NCI-H748 treated with DMSO at 0.1 percent for 48 hours (cell line): ENCODE measurements at places on chromosomes 2 and 18.

DNA sequence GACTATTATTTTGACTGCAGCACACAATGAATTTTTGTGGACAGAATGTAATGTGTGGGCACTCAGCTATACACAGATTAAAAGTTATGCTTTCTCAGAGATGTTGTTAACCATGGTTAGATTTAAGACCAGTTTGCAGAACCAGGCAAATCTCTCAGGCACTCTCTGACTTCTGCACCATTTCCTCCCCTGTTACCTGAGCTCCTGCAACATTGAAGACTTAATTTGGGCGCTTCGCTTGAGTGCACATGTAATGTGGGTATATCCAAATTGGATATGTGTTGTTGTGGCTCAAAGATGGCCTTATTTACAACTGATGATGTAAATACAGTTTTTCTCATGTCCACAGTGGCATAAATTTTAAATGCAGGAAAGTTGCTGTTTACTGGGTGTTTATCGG lies 469.4 kb downstream of the PTPRM start:
- no peak for DNase-seq

- DNase-seq, result no peak
These were observed 84.2 kb downstream of the SLC4A10 start for GRCh38 chr2:161708350-161708975.

DNA sequence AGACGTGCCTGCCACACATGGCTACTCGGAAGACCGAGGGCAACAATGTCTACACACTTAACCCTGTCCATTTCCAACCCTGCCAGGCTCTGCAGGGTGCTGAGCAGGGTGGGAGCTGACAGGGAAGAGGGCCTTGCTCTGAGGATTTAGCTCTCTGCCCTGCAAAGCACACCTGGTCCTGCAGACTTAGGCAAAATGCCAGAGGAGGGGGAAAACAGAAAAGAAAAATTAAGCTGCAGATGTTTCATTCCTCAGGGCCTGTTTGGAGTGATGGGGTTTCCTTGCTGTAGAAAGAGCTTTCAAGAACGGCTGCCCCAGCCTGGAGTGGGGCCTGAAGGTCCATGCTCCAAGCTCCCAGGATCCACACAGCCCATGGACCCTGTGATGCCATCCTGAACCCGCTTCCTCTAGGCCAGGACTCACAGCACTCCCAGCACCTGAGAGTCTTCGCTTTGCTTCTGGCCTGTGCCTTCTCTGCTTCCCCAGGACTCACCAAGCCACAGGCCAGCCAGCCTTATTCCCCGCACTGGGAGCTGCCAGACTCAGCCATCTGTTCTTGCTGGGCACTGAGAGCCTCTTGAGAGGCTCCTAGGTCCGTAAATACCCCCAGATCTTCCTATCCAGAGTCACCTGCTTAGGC lies 9.1 kb upstream of the TEX51 start:
- no peak for DNase-seq

- DNase-seq, result no peak
These were observed 939.5 kb downstream of the ERBB4 start for GRCh38 chr2:211599146-211599545.

DNA sequence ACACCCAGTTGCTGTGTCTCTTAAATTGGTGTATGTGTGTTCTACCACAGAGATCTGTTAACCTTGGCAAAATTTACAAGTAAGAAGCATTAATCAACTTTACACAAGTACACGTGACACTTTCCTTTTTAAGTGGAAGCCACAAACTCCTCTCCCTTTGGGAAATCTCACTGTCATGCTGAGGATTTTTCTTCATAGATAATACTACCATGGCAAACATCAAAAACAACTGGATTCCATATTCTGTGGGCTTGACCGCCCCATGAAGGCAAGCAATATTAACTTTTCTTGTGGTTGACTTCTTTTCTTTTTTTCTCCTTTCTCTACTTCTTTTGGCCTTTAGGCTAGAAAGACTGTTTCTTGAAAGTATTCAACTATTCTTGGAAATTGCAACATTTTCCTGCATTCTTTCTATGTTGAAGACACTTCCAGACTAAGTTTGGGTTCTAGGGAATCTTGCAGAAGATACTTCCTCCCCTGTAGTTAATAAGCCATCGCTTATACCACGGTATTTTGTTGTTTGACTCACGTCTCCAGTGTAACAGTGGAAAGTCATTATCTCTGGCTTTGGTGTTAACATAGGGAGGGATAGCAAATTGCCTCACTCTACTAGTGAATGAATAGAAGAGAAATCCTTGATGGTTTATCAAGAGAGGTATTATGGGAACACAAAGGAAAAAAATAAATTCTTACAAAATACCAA lies 79.5 kb downstream of the SLC8A1 start:
- DNase-seq, result no peak

DNA sequence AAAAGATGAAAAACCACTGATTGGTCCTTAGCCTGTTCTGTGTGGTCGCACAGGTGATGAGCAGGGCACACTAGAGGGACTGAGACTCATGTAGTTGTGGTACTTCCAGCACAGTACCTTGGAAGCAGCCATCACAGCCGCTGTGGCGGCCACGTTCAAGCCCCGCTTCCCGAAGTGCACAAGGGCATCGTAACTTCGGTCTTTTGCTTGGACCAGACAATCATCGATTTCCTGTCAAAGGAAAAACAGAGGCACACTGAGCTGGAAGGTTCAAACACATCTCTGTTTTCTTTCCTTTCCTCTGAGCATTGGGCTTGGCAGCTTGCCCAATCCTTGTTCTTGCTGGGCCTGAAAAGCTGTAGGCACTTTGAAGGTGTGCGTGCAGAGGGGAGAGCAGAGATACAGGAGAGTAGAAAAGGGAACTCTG lies 52.6 kb downstream of the MRPL35 start:
- DNase-seq, result peak; percentile 4

GRCh38 chr2:38516526-38516925 lies 86.2 kb downstream of the HNRNPLL start:
- no peak for DNase-seq

DNA sequence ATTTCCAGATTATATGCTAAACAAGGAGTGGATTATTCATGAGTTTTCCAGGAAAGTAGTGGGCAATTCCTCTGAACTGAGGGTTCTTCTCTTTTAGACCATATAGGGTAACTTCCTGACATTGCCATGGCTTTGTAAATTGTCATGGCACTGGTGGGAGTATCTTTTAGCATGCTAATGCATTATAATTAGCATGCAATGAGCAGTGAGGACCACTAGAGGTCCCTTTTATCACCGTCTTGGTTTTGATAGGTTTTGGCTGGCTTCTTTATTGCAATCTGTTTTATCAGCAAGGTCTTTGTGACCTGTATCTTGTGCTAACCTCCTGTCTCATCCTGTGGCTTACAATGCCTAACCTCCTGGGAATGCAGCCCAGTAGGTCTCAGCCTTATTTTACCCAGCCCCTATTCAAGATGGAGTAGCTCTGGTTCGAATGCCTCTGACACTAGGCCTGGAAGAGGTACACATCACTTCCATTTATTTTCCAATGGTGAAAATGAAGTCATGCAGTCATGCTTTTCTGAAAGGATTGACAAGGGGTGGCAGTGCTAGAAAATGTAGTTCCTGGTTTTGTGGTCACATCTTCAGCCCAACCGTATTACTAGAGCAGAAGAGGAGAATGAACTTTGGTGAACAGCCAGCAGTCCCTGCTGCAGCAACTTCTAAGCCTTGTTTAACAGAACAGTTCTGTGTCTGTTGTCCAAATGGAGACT lies 26.6 kb upstream of the ITGA4 start:
- DNase-seq, result no peak

DNA sequence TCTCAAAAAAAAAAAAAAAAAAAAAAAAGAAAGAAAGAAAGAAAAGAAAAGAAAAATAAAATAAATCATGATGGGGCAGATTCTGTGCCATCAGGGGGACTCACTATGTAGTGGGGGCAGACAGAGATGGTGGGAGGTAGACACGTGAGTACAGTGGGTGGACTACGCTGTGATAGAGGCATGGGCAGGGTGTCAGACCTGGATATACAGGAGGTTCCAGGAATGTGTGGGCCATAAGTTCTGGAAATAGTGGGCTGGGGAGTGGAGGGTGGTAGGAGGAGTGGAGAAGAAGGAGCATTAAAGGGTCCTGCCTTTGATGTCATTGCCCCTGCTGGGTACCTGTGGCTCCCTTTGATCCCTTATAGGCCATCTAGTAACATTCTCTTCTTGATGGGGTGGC lies 8.8 kb upstream of the WNT6 start:
- DNase-seq, result no peak

DNA sequence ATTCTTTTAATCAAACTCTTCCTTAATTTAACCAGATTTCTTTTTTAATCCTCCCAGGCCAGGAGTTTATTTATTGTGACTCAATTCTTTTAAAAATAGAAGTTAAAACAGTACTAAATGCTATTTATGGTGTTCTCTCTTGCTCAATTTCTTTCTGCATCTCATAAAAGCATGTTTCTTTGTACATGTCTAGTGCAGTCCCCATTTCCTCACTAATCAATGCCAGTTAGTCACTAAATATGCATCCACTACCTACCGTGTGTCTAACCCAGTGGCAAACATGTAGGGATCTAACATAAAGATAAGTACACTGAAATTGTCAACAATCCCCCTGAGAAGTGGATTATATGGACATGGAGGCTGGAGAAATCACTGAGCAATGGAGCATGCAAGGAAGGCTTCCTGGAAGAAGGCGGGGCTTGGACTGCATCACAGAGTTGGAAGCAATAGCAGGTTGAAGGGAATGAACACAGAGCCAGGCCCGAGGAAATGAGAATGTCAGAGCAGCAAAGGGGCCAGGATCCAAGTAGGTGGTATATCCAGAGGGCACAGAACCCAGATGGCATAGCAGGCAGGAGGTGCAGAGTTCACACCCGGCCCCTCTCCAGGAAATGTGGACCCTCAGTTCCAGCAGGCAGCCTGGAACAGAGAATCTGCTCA lies 105.3 kb upstream of the FOSL2 start:
- DNase-seq, result no peak

GRCh38 chr2:30679426-30680088 lies 127.7 kb downstream of the CAPN13 start:
- peak; percentile 58 for DNase-seq

- peak; percentile 39 for DNase-seq
These were observed 127.6 kb upstream of the SPOPL start for GRCh38 chr2:138373993-138374408.

GRCh38 chr2:71939588-71940535 lies 207.8 kb downstream of the CYP26B1 start:
- DNase-seq, result no peak

DNA sequence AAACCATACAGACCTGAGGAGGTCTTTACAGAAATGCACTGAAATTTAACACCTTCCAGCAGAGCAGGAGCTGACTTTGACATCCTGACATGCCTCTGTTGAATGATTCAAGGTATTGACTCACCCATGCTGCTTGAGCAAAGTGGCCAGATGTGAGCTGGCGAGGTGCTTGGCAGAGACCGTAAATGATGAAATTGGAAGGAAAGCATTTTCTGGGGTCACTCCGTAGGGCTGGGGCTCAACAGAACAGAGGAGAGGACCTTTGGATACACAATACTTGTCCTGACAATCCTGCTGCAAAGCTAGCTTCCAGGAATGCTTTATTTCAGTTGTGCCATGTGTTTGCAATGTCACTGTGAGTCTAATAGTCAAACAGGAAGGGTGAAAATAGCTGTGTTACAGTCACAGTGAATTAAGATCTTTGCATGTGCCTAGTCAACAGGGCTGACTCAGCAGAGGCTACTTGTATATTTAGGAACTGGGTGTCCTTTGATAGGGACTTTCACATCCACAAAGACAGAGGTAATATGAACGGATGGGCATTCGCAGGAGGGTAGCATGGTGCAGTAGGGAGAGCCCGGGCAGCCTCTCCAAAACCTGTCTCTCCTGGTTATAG lies 31.6 kb upstream of the NCK2 start:
- DNase-seq, result no peak

DNA sequence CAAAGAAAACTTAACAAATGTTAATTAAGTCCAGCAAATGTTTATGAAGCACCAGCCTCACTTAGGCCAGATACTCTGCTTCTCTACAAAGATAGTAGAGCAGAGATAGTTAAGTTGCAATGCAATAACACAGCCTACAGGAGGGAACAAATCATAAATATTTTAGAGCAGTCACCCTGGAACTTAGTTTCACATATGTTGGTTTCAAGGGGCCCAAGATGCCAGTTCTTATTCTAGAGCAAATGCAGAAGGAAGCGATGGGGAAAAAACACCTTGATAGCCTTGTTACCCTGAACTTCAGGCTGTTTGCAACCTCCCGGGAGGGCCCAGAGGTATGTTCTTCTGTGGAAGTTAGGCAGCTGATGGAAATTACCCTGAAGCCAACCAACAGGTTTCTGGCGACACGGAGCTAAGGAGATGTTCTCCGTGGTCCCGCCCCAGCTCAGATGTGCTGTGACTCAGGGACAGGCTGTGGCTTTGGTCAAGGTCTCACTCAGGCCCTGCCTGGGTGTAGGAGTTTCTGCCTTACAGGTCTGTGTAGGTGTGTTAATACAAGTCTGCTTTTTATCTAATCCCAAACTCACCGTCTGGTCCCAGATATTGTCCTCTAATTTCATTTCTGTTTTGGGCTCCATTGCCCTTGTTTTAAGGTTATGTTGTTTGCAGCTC lies 3.8 kb downstream of the CTIF start:
- DNase-seq, result no peak

GRCh38 chr2:98543842-98544241 lies 64.5 kb downstream of the COA5 start:
- DNase-seq, result no peak

DNA sequence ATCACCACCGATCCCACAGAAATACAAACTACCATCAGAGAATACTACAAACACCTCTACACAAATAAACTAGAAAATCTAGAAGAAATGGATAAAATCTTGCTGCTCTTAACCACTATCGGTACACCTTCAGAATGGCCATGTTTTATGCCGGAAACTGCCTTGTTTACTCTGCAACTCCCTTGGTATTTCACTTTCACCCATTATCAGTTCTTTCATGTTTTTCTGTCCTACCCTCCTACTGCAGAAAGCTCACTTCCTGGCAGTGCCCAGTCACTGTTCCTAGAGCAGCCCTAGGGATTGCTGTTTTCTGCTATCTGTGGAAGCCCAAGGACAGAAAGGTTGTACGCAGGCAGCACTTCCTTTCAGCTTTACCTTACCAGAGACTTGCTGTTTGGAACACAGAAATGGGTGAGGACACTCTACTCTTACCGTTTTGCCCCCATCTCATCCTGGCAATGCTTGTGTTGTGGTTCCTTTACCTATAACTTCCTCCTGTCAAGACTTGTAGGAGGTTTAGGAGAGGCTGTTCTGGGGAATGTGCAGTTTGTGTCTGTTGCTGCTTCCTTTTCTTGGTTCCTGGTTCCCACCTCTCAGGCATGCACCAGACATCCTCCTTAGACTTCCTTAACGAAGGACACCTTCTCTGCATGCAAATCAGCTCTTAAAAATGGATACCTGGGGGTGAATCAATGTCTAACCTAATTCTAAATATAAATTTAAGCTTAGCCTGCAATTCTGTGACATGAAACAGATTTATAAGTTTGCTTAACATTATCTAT lies 394.4 kb downstream of the SPAG16 start:
- no peak for DNase-seq
